ENCODE measurements at places on chromosomes 1 and 21. TPM values are rescaled to one million over a fixed set of nuclear protein-coding genes. Genes with fewer than 3 reads are reported as not detected.

DNA sequence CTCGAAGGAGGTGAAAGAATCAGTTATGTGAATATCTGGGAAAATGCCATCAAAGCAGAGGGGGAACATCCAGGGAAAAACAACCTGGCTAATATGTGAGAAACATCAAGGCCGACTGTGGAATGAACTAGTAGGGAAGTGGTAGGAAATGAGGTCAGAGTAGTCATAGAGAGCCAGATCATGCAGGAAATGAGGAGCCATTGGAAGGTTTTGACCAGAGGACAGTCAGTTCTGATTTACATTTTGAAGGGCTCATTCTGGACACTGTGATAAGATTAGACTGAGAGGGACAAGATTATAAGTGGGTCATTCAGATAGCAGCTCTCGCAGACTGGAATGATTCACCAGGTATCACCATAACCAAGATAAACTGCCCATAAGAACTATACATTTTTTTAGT lies 63.7 kb downstream of the SYT14 start:
- no peaks in the 10 kb centered on the region for H3K36me3 ChIP-seq
- no peak for DNase-seq
- no peaks in the 10 kb centered on the region for H3K4me1 ChIP-seq
- no peak overlapping the region for H3K4me3 ChIP-seq

Gene C4BPA
- total RNA-seq, result 1.5 TPM

DNA sequence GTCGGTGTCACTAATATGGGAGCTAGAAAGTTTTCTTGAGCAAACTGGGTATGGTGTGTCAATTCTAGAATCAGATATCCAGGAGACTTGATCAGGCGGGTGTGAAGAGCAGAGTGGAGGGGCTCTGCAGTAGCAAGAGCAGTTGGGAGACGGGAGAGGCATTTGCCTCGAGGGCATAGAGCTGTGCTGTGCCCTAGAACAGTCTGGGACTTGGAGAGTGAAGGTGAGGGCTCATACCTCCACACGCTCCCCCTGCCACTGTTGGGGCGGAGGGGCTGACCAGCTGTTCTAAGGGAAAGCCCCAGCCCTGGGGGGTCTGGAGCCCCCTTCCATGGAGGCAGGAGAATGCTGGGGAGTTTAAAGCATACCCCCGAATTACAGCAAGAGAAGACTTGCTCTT lies 33.8 kb downstream of the SIM2 start:
- H3K36me3 ChIP-seq, result no peaks in the 10 kb centered on the region
- H3K27ac ChIP-seq, result no peak overlapping the region
- no peaks in the 10 kb centered on the region for H3K4me1 ChIP-seq
- no peak for DNase-seq
- no peaks in the 10 kb centered on the region for H3K27me3 ChIP-seq

GRCh38 chr1:98674075-98674781 lies 12.7 kb downstream of the SNX7 start:
- DNase-seq, result no peak
- no peaks in the 10 kb centered on the region for H3K4me1 ChIP-seq
- no peak overlapping the region for H3K4me3 ChIP-seq
- no peaks in the 10 kb centered on the region for H3K27me3 ChIP-seq

DNA sequence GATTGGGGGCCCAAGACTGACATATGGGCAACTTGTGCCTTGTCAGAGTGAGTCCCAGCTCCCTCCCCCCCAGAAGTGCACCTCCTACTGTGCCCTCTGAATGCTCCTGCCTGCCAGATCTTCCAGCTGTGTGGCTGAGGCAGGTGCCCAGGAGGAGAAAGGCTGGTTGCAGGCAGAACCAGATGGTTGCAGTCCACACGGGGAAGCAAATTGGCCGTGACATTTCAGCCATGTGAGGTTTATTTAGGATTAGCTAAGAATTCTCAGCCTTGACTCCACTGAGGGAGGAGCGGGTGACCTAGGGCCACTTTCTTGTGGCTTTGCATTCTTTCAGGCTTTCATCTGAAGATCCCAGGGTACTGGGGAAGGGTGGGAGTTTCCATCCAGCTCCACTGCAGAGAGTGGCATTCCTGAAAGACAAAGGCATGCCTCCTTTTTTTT lies 33.8 kb downstream of the PEX14 start:
- no peak overlapping the region for H3K27ac ChIP-seq
- no peak overlapping the region for H3K4me3 ChIP-seq
- no peaks in the 10 kb centered on the region for H3K27me3 ChIP-seq
- no peaks in the 10 kb centered on the region for H3K36me3 ChIP-seq
- DNase-seq, result no peak

- no peak for DNase-seq
- no peaks in the 10 kb centered on the region for H3K4me1 ChIP-seq
- no peak overlapping the region for H3K4me3 ChIP-seq
Measured at GRCh38 chr1:80961464-80962190, 839.1 kb upstream of the ADGRL2 start.

- no peak for DNase-seq
- H3K4me3 ChIP-seq, result no peak overlapping the region
- no peaks in the 10 kb centered on the region for H3K4me1 ChIP-seq
- H3K27me3 ChIP-seq, result no peaks in the 10 kb centered on the region
Measured at GRCh38 chr21:29194342-29194741, 63.9 kb downstream of the MAP3K7CL start.

DNA sequence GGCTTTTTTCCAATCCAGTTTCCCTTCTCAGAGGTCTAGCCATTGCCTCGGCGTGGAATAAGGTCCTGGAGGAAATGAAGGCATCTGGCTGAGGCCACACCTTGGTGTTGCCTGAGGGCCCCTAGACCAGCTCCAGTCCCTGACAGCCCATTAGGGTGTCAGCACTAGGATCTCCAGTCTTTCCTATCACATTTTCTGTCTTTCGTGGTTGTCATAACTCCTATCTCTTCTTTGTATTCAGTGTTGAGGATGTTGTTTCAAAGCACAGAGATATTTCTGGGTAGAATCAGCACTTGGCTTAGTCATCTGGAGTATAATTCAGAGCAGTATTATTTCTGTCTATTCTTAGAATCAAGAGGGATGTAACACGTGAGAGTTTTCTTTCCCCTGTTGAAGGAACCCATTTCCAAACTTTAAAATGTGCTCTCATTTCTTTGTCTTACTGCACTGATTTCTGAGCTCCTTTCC lies 844.3 kb downstream of the KCNT2 start:
- no peak overlapping the region for H3K27ac ChIP-seq
- H3K36me3 ChIP-seq, result no peaks in the 10 kb centered on the region
- no peaks in the 10 kb centered on the region for H3K27me3 ChIP-seq
- H3K4me1 ChIP-seq, result no peaks in the 10 kb centered on the region

Gene ANKRD34A
- total RNA-seq, result 0.35 TPM

DNA sequence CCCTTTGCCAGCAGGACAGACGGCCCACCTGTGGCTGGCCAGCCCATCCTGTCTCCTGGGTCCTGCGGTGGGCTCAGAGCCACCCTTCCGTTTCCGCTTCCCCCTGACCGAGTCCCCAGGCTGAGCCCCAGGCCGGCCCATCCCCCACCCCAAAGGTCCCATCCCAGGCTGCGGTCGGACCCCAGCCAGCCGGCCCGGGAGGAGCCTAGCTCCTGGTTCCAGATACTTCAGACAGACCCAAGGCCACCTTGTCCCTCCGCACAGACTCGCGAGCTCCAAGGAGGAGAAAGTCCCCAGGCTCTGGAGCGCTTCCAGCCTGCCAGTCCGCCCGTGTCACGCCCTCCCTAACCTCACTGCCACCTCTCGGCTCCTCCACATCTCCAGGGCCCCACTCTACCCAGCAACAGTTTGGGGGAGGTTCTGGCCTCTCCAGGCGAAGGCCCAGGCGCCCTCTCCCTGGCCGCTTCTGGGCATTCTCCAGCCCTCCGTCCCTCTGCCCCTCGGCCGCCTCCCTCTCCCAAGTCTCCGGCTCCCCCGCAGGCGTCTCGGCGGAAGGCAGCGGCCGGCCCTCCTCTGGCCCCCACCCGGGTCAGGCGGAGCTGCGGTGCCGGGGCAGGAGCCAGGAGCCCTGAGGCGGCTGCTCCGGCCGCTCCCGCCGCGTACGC lies 835 bp downstream of the LRRN2 start:
- no peaks in the 10 kb centered on the region for H3K36me3 ChIP-seq
- H3K4me1 ChIP-seq, result peaks cover 5% of the 10 kb centered on the region
- peak overlapping the region; percentile 45 for H3K4me3 ChIP-seq
- DNase-seq, result peak; percentile 34
- H3K27me3 ChIP-seq, result no peaks in the 10 kb centered on the region

Gene ILDR2
- 2.8 TPM for total RNA-seq

DNA sequence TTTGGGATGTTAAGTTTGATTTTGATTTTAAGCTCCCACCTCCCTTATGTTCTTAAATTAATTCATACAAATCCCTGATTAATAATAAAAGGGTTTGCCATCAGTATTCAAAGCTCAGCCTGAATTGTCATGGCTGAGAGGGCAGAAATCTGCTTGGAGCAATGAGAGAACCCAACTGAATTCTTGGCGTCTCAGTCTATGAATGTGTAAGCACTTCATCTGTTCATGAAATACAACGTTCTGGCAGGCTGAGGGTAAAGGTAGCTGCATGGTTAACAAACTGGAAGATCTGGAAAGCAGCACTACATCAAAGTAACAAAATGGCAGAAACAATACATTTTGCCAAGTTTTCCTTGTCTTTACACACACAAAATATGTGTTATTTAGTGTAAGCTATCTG lies 95.3 kb downstream of the ACBD6 start:
- no peak for DNase-seq
- H3K4me1 ChIP-seq, result no peaks in the 10 kb centered on the region

DNA sequence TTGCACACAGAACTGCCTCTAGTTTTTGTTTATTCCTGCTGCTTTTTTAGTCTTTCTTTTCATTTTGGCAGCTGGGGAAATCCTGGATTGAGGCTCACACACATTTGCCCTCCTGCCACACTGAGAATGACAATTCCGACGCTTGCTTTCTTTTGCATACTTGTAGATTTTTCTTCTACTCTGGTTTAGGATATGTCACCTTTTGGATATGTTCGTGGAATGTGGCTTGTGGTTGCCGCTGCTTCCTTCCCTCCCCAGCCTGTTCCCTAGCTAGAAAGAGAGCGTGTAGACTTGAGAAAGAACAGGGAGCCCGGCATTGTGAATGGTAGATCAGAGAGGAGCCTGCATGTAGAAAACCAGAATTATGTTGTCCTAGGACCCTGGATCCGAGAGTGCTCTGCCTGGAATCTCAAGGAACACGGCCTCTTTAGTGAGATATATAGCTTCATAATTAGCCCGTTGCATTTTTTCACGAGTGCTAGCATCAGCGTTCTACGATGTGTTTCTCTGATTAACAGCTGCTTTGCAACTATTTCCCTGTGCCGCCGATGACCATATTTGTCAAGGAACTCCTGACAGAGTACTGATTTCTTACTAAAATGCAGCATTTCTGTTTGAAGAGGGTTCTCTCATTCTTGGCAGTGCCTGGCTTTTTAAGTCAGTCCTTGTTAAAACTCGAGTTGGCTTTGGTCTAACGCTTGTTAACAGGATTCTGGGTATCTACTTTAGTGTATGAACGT lies 56.2 kb downstream of the PEX14 start:
- no peaks in the 10 kb centered on the region for H3K36me3 ChIP-seq
- no peaks in the 10 kb centered on the region for H3K27me3 ChIP-seq
- no peaks in the 10 kb centered on the region for H3K4me1 ChIP-seq
- H3K27ac ChIP-seq, result no peak overlapping the region
- DNase-seq, result no peak
- no peak overlapping the region for H3K4me3 ChIP-seq

Gene TMEM51
- total RNA-seq, result 1.3 TPM

GRCh38 chr1:221316491-221317056 lies 425.3 kb downstream of the DUSP10 start:
- H3K27ac ChIP-seq, result no peak overlapping the region
- H3K27me3 ChIP-seq, result no peaks in the 10 kb centered on the region
- no peaks in the 10 kb centered on the region for H3K4me1 ChIP-seq
- no peak for DNase-seq
- no peaks in the 10 kb centered on the region for H3K36me3 ChIP-seq

DNA sequence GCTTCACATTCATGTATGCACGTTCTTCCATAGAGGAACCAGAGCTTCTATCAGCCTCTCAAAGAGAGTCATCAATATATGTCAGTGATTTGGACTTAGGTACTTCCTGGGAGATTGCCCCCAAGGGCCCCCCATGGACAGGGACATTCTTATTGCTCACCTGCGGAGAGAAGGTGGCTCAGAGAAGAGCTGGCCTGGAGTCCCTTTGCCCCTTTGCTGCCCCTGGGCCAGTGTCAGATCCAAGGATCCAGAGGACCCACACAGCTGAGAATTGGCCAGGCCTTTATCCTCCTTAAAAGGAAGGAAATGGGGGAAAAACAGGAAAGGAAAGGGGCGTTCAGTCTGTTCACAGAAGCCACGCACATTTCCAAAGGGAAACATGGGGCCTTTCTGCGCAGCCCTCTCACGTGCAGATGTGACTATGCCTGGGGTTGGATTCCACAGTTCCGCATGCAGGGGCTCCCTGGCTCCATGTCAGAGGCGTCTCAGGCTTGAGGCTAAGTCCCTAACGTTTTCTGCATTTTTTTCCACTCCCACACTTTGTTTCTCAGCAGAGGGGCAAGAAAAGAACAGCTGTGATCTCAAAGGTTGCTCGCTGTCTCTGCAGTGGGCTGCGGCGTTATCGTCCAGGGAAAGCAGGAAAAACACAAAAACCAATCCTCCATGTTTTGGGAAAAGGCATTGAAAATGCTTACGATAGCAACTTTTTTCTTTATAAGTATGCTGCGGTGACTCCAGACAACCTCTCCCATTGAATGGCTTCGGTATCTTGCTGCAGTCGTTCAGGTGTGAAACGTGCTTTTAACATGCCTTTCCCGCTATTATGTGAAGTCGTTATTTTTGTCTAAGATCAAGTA lies 5.9 kb downstream of the C1orf226 start:
- H3K4me1 ChIP-seq, result no peaks in the 10 kb centered on the region
- DNase-seq, result no peak
- no peaks in the 10 kb centered on the region for H3K27me3 ChIP-seq

Gene DDR2
- total RNA-seq, result 134 TPM

DNA sequence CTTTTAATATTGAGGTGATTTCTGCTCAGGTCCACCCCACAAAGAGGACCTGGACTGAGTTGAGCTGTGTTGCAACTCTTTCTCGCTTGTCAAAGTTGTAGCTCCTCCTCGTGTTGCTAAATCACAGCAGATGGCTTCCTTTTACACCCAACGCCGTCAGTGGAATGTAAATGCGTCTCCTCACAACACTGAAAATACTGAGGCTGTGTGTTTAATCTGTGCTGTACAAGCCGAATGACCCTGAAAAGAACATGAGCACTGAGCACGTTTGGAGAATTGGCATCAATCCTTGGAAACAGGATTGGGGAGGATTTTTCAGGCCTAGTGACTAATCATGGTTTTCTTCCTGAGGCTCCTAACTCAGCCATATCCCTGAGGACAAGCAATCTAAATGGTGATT lies 196.0 kb downstream of the CRB1 start:
- DNase-seq, result peak; percentile 51
- no peak overlapping the region for H3K4me3 ChIP-seq
- H3K27ac ChIP-seq, result peak overlapping the region; percentile 30
- no peaks in the 10 kb centered on the region for H3K27me3 ChIP-seq

Gene GJB4
- total RNA-seq, result not detected

Gene NPPB
- not detected for total RNA-seq

- H3K4me1 ChIP-seq, result no peaks in the 10 kb centered on the region
- H3K27ac ChIP-seq, result no peak overlapping the region
- H3K36me3 ChIP-seq, result no peaks in the 10 kb centered on the region
- no peaks in the 10 kb centered on the region for H3K27me3 ChIP-seq
- H3K4me3 ChIP-seq, result no peak overlapping the region
Measured at GRCh38 chr1:52645261-52645660, 12.3 kb downstream of the SHISAL2A start.
